SK-N-SH (cell line): ENCODE measurements at places on chromosomes 3 and 15. TPM values are rescaled to one million over a fixed set of nuclear protein-coding genes. Genes with fewer than 3 reads are reported as not detected.

DNA sequence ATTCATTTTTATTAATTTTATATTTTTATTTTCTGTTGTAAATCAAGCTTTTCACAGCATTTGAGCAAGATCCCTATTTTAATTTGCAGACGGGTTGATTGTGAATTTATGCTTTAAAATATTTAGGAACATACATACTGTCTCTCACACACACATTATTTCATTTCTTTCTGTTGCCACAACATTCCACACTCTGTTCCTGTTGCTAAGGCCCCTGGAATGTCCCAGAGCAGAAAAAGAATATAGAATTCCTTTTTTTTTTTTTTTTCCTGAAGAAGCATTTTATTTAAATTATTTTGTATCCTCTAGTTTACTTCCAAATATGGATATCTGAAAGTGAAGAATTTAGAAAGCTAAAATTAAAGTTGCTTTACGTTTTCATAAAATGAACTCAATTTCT lies 36.8 kb upstream of the SCAANT1 start:
- H3K36me3 ChIP-seq, result peaks cover under 1% of the 10 kb centered on the region; the same call in 1 of the 2 replicates
- peaks cover 35% of the 10 kb centered on the region for H3K4me1 ChIP-seq
- H3K27ac ChIP-seq, result no peak overlapping the region; the same call in 1 of the 2 replicates
- H3K27me3 ChIP-seq, result no peaks in the 10 kb centered on the region
- no peak for DNase-seq
- no peak overlapping the region for H3K4me3 ChIP-seq

DNA sequence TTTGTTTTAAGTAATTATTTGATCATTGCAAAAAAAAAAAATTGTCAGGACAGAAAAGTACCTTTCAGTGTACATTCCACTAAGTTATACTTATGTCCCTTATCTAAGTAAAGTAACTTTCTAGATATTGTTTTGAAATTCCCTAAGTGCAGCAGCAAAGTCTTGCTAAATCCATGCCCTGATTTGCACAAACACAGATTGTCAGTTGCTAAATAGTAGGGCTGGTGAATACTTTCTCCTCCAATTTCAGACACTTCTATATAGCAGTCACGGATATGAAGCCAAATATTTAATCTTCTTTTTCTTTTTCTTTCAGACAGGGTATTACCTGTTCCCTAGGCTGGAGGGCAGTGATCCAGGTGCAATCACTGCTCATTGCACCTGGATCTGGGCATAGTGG lies 12.9 kb downstream of the LRRC2 start:
- no peak overlapping the region for H3K4me3 ChIP-seq
- no peak for DNase-seq
- peaks cover 4% of the 10 kb centered on the region; the same call in 1 of the 2 replicates for H3K27me3 ChIP-seq

ATP10A gene
- not detected in 2 replicates for polyA plus RNA-seq

NOX5 gene
- 0.02 and 0.05 TPM in 2 replicates for polyA plus RNA-seq

DNA sequence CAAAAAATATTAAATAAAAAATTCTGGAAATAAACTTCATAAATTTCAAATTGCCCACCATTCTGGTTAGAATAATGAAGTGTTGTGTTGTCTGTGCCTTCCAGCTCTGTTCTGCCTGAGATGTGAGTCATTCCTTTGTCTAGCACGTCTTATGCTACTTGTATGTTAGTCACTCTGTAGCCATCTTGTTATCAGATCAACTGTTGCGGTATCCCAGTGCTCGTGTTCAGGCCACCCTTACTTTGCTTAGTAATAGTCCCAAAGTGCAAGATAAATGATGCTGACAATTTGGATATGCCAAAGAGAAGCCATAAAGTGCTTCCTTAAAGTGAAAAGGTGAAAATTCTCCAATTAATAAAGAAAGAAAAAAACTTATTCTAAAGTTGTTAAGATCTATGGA lies 527.5 kb downstream of the NAALADL2 start:
- no peak overlapping the region for H3K4me3 ChIP-seq
- H3K36me3 ChIP-seq, result no peaks in the 10 kb centered on the region
- no peaks in the 10 kb centered on the region for H3K27me3 ChIP-seq
- no peak for DNase-seq
- peaks cover 4% of the 10 kb centered on the region; the same call in 1 of the 2 replicates for H3K4me1 ChIP-seq

CLDND1 gene
- 110 and 165 TPM in 2 replicates for polyA plus RNA-seq

GRCh38 chr3:130743354-130743753 lies 3.3 kb downstream of the PIK3R4 start:
- peaks cover 6% of the 10 kb centered on the region for H3K36me3 ChIP-seq
- no peak overlapping the region for H3K27ac ChIP-seq
- no peak for DNase-seq
- no peak overlapping the region for H3K4me3 ChIP-seq
